ENCODE measurements at places on chromosomes 6 and 20. TPM values are rescaled to one million over a fixed set of nuclear protein-coding genes. Genes with fewer than 3 reads are reported as not detected.

DNA sequence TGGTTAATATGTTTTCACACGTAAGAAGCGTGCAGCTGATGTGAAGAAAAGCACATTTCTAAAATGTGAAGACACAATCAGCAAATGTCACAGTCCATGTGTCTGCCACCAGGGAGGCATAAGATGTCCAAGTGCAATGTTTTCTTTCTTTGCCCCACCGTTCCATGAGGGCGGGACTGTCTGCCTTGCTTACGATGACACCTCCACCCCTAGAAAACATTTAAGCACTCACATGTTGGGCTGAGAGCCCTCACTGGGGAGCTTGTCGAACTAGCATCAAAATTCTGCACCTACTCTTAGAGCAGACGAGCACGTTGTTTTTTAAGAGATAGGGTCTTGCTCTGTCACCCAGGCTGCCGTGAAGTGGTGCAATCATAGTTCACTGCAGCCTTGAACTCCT is 57.6 kb downstream of the PSMG4 start:
- H3K27ac ChIP-seq, result no peak overlapping the region
- H3K4me3 ChIP-seq, result no peak overlapping the region
- H3K4me1 ChIP-seq, result peaks cover 5% of the 10 kb centered on the region
- no peaks in the 10 kb centered on the region for H3K36me3 ChIP-seq
- H3K27me3 ChIP-seq, result no peaks in the 10 kb centered on the region

DNA sequence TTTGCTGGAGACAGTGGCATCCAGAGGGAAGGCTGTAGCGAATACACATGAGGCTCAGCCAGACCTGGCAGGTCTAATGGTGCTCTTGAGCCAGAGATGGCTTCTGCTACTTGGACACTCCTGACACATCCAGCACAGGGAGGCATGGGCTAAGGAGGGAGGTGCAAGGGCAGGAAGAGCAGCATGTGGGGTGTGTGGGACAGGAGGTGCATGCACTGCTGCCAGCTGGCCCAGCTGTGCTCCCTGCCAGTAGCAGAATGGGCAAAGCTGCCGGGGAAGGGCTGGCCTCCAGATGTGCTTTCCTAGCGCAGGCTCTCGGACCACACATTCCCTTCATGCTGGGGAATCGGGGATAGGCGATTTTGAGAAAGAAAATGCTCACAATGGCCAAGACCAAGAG is 309.2 kb downstream of the CDC5L start:
- H3K27ac ChIP-seq, result no peak overlapping the region
- H3K4me3 ChIP-seq, result no peak overlapping the region
- H3K36me3 ChIP-seq, result no peaks in the 10 kb centered on the region
- H3K4me1 ChIP-seq, result no peaks in the 10 kb centered on the region
- DNase-seq, result no peak
- no peaks in the 10 kb centered on the region for H3K27me3 ChIP-seq

- no peak for DNase-seq
- no peaks in the 10 kb centered on the region for H3K36me3 ChIP-seq
- H3K27ac ChIP-seq, result no peak overlapping the region
- no peak overlapping the region for H3K4me3 ChIP-seq
- no peaks in the 10 kb centered on the region for H3K27me3 ChIP-seq
These were observed 64.2 kb downstream of the HTR1E start for GRCh38 chr6:87001494-87001893.

GRCh38 chr6:116445102-116445501 is 16.1 kb upstream of the CALHM6 start:
- no peaks in the 10 kb centered on the region for H3K27me3 ChIP-seq
- no peak overlapping the region for H3K27ac ChIP-seq
- H3K4me1 ChIP-seq, result no peaks in the 10 kb centered on the region
- no peak for DNase-seq

GRCh38 chr20:11980263-11980662 is 62.6 kb downstream of the BTBD3 start:
- H3K36me3 ChIP-seq, result no peaks in the 10 kb centered on the region
- no peak overlapping the region for H3K27ac ChIP-seq
- no peak for DNase-seq
- no peak overlapping the region for H3K4me3 ChIP-seq
- H3K4me1 ChIP-seq, result no peaks in the 10 kb centered on the region

GRCh38 chr20:56359212-56360132 is 698 bp downstream of the FAM210B start:
- no peaks in the 10 kb centered on the region for H3K36me3 ChIP-seq
- H3K4me3 ChIP-seq, result peak overlapping the region; percentile 93
- peak; percentile 52 for DNase-seq
- peaks cover 12% of the 10 kb centered on the region for H3K4me1 ChIP-seq
- no peaks in the 10 kb centered on the region for H3K27me3 ChIP-seq

DNA sequence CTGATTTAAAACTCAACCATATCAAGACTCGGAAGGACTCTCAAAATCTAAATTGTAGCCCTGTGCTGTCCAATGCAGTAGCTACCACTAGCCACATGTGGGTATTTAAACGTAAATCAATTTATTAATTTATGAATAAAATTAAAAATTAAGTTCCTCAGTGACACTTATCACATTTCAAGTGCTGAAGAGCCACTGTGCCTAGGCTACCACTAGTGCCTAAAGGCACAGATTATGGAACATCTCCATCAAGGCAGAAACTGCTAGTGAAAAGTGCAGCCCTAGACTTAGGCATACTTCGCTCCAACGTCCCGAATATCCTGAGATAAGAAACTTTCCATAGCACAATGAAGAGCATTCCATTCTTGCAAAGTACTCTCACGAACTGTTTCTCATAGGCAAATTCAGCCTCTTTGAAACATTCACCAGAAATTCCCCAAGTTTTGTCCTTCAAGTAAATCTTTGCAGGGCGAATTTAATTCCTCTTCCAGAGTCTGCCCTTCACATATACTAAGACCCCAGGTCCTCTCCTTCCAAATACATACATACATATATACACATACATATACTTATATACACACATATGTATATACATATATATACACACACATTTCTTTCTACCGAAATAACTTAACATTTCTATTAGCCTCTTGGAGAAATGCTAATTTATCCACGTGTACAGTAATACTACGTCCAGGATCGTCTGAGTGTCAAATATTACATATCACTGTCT is 1.3 kb downstream of the SUPT3H start:
- peak overlapping the region; percentile 90 for H3K27ac ChIP-seq
- no peaks in the 10 kb centered on the region for H3K27me3 ChIP-seq
- no peaks in the 10 kb centered on the region for H3K36me3 ChIP-seq
- peaks cover 14% of the 10 kb centered on the region for H3K4me1 ChIP-seq
- H3K4me3 ChIP-seq, result peak overlapping the region; percentile 88

GRCh38 chr6:6057442-6058053 is 50.8 kb upstream of the NRN1 start:
- DNase-seq, result no peak
- no peak overlapping the region for H3K4me3 ChIP-seq
- no peaks in the 10 kb centered on the region for H3K36me3 ChIP-seq
- no peaks in the 10 kb centered on the region for H3K4me1 ChIP-seq
- H3K27me3 ChIP-seq, result no peaks in the 10 kb centered on the region

- no peak for DNase-seq
- H3K27ac ChIP-seq, result no peak overlapping the region
- no peak overlapping the region for H3K4me3 ChIP-seq
- H3K27me3 ChIP-seq, result peaks cover 6% of the 10 kb centered on the region
- no peaks in the 10 kb centered on the region for H3K4me1 ChIP-seq
These were observed 172.9 kb upstream of the MCHR2 start for GRCh38 chr6:100166956-100167355.

GRCh38 chr6:3997177-3997770 is 81.7 kb downstream of the FAM217A start:
- no peaks in the 10 kb centered on the region for H3K27me3 ChIP-seq
- no peaks in the 10 kb centered on the region for H3K4me1 ChIP-seq
- DNase-seq, result no peak
- H3K36me3 ChIP-seq, result no peaks in the 10 kb centered on the region
- no peak overlapping the region for H3K4me3 ChIP-seq
- peak overlapping the region; percentile 16 for H3K27ac ChIP-seq

GRCh38 chr6:29465279-29465678 is 8.3 kb downstream of the OR2H1 start:
- DNase-seq, result no peak
- no peak overlapping the region for H3K27ac ChIP-seq
- H3K27me3 ChIP-seq, result no peaks in the 10 kb centered on the region

GRCh38 chr6:84687431-84687830 is 77.0 kb downstream of the TBX18 start:
- DNase-seq, result no peak
- H3K36me3 ChIP-seq, result no peaks in the 10 kb centered on the region
- H3K4me1 ChIP-seq, result no peaks in the 10 kb centered on the region
- H3K27ac ChIP-seq, result no peak overlapping the region
- H3K27me3 ChIP-seq, result no peaks in the 10 kb centered on the region
- no peak overlapping the region for H3K4me3 ChIP-seq

DNA sequence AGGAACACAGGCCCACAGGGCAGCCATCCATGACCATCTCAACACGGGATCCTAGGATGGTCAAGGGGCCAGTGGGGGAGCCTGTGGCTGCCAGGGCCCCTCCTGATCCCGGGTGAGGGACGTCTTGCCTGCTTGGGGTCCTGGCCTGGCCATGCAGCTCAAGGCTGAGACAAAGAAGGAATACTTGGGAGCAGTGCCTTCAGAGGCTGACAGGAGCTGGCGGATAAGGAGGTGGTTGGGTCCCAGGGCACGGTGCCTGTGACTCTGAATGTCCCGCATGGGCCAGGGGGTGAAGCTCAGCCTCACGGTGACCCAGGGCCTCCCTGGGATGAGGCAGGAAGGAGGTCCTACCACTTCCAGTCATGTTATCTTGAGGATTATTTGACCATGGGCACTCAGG is 95.2 kb downstream of the SMOC2 start:
- no peaks in the 10 kb centered on the region for H3K36me3 ChIP-seq
- H3K4me1 ChIP-seq, result peaks cover 10% of the 10 kb centered on the region
- no peaks in the 10 kb centered on the region for H3K27me3 ChIP-seq
- no peak for DNase-seq
- H3K4me3 ChIP-seq, result no peak overlapping the region
- H3K27ac ChIP-seq, result no peak overlapping the region

- no peak overlapping the region for H3K4me3 ChIP-seq
- H3K4me1 ChIP-seq, result no peaks in the 10 kb centered on the region
- DNase-seq, result no peak
- H3K27ac ChIP-seq, result no peak overlapping the region
These were observed 32.7 kb upstream of the IRF4 start for GRCh38 chr6:358847-359246.

DNA sequence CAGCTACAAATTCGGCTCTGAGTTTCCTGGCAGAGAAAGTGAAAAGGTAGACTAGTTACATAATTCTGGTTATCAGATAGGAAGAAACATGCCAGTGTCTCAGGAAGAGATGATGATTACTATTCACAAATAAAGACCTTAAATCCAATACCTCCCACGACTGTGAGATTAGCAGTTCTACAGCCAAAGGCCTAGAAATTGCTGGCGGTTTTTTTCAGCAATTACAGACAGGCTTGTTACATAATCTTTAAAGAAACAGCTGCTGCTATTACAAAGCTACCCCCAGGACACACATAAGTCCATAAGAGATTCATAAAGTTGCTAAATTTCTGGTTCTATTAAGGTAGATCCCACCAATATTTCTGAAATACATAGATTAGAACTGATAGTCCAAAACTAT is 40.2 kb downstream of the PIGU start:
- H3K4me3 ChIP-seq, result no peak overlapping the region
- H3K27me3 ChIP-seq, result no peaks in the 10 kb centered on the region
- H3K36me3 ChIP-seq, result no peaks in the 10 kb centered on the region
- H3K27ac ChIP-seq, result no peak overlapping the region
- H3K4me1 ChIP-seq, result no peaks in the 10 kb centered on the region
- no peak for DNase-seq

DNA sequence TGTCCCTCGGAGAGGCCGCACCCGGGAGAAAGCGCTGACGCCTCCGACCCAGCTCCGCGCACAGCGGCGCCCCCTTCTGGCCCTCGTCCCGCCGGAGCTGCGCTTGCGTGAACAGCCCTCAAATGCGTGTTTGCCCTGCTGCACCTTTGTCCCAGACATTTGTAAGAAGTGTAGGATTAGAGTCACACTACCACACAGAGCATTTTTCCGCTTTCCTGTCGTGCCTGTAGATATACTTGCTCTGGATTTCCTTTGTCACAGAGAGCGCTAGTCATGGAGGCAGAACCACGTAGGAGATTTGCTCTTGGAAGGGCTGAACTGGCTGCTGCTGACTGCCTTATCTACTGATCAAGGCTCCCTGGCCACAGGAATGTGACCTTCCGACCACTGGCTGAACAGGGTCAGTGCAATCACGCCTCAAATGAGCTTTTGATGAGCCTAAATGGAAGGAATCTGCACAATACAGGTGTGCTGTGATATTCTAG is 62.3 kb downstream of the PAX1 start:
- no peaks in the 10 kb centered on the region for H3K4me1 ChIP-seq
- H3K27me3 ChIP-seq, result no peaks in the 10 kb centered on the region
- DNase-seq, result peak; percentile 75
- no peaks in the 10 kb centered on the region for H3K36me3 ChIP-seq

GRCh38 chr20:35436177-35436573 is 1.9 kb downstream of the GDF5 start:
- peaks cover 4% of the 10 kb centered on the region for H3K4me1 ChIP-seq
- H3K27ac ChIP-seq, result no peak overlapping the region
- no peak for DNase-seq
- no peaks in the 10 kb centered on the region for H3K36me3 ChIP-seq
- no peak overlapping the region for H3K4me3 ChIP-seq

DNA sequence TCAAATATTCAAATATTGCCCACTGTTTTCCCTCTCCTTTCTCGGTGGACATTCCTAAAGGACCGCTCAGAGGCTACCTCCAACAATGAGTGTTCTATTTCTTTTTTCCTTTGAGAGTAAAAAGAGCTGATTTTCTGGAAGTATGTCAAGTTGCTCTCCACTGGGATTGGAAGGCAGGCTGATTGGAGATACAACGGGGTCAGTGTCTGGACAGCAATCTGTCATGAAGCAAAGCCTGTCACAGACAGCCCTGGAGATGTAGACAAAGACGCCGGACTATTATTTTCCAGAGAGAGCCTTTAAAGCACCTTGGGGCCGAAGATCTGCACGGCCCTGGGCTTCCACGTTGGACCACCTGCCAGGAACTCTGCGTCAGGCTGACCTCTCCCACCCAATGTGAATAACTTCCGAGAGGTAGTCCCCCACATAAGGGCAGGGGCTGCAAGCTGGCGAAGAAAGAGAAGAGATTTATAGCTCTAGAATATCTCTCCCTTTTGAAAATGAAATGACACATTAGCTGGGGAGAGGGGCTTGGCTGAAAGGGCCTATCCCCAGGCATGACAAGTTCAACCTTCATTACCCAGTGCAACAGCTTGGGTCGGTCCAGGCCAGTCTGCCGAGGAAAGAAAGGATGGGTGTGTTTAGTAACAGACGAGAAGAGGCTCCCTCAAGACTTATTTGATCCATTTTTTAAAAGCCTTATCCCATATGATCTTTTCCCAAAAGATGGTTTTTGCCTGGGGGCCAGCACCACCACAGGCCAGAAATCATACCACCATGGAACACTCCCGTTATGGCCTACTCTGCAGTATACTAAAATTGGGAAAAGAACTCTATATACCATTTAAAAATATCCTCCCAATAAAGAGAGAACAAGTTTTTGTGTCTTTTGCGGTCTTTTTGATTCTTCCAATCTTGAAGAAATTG is 131.1 kb downstream of the OLIG3 start:
- no peak overlapping the region for H3K27ac ChIP-seq
- H3K27me3 ChIP-seq, result no peaks in the 10 kb centered on the region
- no peak for DNase-seq
- no peaks in the 10 kb centered on the region for H3K36me3 ChIP-seq
- no peak overlapping the region for H3K4me3 ChIP-seq

- H3K27ac ChIP-seq, result no peak overlapping the region
- H3K4me1 ChIP-seq, result no peaks in the 10 kb centered on the region
- no peak overlapping the region for H3K4me3 ChIP-seq
- no peak for DNase-seq
- no peaks in the 10 kb centered on the region for H3K27me3 ChIP-seq
These were observed 15.9 kb upstream of the SNAI1 start for GRCh38 chr20:49966861-49967260.

TFAP2D gene
- total RNA-seq, result not detected

HAO1 gene
- total RNA-seq, result not detected

RIMS4 gene
- 2.8 TPM for total RNA-seq

ADGRB3 gene
- total RNA-seq, result 0.45 TPM

ERGIC3 gene
- 287 TPM for total RNA-seq
